ENCODE measurements at places on chromosomes 16 and 17.

GRCh38 chr17:57106107-57106835 lies 21.2 kb downstream of the AKAP1 start:
- no peak for DNase-seq

DNA sequence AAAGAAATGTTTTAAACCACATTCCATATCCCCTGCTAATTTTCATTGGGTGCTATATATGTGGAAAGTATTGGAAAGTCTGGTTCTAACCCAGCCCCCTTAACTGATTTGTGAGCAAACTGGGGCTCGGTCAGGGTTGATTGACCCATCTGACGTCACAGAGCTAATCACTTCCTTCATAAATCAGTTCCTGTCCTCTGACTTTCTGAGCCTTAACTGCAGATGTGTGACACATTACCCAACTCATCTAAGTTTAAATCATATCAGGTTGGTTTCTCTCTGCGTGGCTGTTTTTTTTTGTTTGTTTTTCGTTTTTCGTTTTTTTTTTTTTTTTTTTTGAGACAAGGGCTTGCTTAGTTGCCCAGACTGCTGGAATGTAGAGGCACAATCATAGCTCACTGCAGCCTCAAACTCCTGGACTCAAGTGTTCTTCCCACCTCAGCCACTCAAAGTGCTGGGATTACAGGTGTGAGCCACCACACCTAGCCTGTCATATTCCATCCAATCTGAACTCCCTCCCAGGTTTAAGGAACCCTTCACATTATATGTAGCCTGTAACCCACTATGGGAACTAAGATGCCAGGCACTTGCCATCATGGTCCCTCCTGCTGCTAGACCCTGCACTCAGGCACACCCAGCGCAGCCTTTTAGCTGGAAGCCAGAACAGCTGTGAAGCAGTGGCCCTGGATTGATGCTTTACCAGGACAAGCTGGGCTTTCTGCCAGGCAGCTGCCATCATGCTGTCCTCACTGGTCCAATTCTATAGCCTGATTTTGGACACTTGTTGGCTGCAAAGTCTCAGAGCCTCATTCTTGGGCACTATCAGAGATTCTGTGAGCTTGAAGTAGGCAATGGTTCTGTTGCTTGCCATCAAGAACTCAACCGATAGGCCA lies 6.9 kb upstream of the BPTF start:
- no peak for DNase-seq

GRCh38 chr17:17001874-17002520 lies 30.1 kb upstream of the TNFRSF13B start:
- peak; percentile 63 for DNase-seq

GRCh38 chr16:79284766-79285165 lies 315.8 kb downstream of the MAF start:
- DNase-seq, result no peak

DNA sequence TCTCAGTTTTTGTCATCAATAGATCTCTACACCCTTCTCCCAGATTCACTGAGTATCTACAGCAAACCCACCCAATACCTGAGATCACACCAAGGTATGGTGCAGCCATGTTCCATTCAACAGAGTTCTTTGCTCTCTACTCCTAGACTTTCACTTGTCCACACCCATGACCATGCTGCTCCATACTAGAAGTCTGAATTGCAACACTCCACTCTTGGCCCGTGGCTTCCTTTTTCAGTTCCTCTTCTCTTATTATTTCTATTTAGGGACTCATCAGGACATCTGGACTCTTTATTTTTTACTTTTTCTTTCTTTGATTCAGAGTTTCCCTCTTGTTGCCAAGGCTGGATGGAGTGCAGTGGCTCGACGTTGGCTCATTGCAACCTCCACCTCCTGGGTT lies 37.1 kb downstream of the YWHAE start:
- DNase-seq, result no peak

DNA sequence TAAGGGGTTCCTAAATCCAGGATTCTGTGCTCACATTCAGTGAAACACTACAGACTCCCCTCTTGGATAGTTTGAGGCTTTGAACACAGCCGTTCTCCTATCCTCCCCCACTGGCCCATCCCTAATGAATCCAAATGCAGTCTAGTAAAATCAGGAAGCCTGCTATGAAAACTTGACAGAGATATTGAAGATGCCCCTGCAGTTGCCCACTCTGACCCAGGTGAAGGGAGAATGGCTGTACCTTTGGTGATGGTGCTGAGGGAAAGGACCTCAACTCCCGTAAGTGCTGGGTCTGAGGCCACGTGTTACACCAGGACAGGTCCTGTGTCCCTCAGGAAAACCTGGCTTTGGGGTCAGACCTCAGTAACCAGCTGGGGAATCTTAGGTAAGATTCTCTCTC lies 54.4 kb downstream of the SF3B3 start:
- no peak for DNase-seq

GRCh38 chr17:44219616-44220212 lies at the start of gene UBTF:
Gene UBTF (minus strand): TSS chr17:44219675. CDS start chr17:44218229, 1,446 bp downstream.
- peak; percentile 68 for DNase-seq

- no peak for DNase-seq
These were observed 17.6 kb downstream of the PEMT start for GRCh38 chr17:17573912-17574311.

DNA sequence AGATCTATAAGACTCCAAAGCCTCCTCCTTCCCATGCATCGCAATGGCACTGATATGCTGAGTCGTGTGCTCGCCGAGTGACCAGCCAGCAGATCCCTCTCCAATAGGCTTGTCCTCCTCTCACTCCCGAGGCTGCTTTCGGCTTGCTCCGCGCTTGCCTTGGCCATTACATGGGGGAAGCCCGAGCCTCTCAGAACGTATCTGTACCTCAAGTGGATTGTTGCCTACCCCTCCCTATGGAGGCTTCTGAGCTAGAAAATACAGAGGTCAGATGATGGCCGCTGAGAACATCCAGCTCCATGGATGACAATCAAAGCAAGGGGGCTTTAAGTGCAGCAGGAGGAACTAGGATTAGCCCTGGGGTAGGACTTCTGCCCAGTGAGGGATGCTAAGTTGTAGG lies 7.7 kb upstream of the NLRP1 start:
- DNase-seq, result no peak

DNA sequence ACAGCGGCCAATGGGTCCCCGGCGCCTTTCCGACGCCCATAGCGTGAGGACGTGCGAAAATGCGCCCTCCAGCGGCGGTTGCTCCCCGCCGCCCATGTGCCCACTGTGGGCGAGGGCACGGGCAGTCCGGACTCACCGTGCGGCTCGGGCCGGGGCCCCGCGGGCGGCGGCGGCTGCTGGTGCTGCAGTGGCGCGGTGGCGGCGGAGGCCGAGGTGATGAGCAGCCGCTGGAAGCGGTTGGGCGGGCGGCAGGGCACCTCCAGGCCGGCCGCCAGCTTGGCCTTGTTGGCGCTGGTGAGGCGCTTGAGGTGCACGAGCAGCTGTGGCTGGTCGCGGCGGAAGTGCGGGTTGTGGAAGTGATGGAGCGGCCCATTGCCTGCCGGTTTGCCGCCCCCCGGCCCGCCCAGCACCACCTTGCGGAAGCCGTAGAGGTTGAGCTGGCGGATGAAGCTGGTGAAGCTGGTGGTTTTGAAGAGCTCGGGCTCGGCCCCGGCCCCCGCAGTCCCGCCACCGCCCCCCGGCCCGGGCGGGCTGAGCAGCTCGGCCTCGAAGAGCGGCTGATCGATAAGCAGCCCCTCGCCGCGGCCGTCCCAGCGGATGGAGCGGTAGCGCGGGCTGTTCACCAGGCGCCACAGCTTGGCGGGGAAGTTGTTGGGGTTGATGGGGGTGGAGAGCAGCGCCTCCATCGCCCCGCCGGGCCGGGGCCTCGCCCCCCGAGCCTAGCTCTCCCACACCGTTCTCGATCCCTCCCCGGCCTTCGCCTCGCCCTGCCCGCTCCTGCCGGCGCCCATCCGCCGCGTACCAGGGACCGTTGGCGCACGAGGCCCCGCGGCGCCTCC lies at the start of gene HSF5:
TSS of gene HSF5 (minus strand) at position 820 of the 839 bp plus-strand sequence. CDS start at position 686, 134 bp downstream.
- no peak for DNase-seq

GRCh38 chr17:794876-795275 lies 12.7 kb downstream of the MRM3 start:
- peak; percentile 53 for DNase-seq

DNA sequence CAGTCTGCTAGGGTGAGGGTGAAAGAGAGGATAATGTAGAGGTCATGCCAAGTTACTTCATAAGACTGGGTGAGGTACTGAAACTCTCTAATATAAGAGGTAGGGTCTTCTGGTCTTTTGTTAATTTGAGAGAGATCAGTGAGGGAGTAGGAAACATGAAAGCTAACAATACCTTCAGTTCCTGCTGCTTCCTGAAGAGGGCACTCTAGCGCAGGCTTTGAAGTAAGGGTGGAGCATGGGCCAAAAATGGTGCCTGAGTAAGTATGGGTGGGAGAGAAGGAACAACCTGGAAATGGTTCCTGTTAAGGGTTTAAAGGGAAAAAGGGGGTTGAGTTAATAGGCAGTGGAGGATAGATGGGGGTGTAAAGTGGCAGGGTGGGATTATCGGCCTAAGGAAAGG lies 2449.5 kb downstream of the TP53TG3F start:
- no peak for DNase-seq

DNA sequence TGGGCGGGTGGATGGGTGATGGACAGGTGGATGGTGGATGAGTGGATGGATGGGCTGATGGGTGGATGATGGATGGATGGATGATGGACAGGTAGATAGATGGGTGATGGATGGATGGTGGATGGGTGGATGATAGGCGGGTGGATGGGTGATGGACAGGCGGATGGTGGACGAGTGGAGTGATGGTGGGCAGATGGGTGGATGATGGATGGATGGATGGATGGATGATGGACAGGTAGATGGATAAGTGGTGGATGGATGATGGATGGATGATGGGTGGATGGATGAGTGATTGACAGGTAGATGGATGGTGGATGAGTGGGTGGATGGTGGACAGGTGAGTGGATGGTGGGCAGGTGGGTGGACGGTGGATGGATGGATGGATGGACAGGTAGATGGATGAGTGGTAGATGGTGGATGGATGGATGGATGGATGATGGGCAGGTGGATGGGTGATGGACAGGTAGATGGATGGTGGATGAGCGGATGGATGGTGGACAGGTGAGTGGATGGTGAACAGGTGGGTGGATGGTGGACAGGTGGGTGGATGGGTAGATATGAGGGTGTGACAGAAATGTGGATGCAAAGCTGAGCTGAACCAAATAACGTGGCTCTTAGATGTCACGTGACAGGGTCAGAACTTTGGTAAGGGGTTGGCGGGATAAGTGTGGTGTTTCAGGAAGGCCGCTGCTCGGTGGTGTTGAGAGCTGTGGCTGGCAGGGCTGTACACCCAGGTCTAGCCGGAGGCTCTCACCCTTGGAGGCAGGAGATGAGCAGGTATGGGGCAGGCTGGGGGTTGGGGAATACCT lies 234.3 kb upstream of the CIBAR2 start:
- DNase-seq, result no peak

GRCh38 chr17:55463600-55463999 lies 42.0 kb upstream of the MMD start:
- DNase-seq, result no peak

DNA sequence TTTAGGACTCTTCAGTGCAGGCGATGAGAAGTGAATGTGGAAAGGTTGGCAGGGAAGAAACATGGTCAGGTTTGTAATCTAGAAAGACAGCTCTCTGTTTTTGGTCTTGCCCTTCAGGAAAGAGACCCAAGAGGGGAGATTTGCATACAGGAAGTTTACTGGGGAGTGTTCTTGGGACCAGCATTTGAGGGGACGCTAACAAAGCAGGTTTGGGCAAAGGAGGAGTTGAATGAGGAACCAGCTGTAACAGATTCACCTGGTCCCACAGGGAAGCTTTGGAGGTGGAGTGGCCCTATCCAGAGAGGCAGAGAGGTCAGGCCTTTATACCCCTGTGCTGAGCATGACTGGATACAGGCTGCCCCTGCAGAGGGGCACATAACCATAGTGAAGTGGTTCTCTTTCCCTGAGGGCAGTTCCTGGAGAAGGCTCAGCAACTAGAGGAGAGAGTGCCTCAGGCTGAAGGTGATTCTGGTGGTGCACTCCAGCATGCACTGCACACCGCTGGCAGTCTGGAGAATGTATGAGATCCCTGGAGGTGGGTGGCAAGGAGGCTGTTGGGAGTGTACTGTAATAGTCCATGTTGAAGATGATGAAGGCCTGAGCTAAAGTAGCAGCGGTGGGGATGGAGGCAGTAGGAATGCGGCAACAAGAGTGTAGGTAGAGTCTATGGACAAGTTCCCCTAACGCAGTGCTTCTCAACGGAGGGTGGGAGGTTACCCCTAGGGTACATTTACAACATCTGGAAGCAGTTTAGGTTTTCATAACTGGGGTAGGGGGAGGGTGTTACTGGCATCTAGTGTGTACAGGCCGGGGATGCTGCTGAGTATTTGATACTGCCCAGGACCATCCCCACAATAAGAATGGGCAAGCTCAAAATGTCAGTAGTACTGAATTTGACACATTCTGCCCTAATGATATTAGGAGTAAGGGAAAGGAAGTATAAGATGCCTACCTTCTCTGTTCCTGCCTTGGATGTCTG lies 37.2 kb downstream of the MAP2K6 start:
- no peak for DNase-seq

- DNase-seq, result no peak
These were observed 460 bp upstream of the HSBP1 start for GRCh38 chr16:83807327-83807709.

- no peak for DNase-seq
These were observed 10.8 kb upstream of the CRYBA1 start for GRCh38 chr17:29235904-29236303.

DNA sequence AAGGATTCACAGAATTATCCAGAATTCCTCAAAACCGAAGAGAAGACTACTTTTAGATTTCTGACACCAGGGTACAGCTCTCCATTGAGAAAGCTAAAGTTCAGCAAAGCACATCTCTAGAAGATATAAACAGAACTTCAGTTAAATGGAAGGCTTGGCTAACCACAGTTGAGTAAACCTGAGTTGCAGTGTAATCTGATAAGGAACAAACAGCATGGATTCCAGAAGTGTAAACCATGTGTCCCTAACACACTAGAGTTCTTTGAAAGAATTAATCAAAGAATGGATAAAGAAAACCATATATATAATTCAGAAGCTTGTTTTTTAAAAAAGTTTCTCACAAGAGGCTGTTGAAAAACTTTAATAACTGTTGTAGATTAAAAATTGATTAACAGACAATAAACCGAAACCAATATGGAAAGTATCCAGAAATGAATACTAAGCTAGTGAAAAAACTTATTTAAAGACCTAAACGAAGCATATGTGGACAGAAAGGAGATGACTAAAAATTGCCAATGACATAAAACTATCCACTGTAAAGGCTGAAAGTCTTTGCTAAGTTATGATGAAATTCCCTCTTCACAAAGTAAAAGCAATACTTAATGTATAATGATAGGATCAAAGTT lies 4.3 kb downstream of the RNF43 start:
- no peak for DNase-seq

DNA sequence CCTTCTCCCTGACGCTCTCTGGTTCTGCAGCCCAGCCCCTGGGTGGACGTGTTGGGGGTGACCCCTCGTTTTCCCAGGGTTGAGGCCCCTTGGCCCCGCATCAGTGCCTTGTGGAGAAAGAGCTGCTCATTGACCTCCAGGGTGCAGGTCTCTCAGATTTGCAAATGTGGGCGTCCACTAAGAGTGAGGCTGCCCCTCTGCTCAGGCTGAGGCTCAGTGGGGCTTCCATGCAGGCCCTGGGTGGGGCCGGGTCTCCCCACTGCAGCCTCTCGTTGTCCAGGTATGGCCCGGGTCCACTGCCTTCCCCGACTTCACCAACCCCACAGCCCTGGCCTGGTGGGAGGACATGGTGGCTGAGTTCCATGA lies 9.0 kb downstream of the GAA start:
- DNase-seq, result no peak
